ENCODE measurements at places on chromosomes 4 and X.

- no peak for DNase-seq
Measured at GRCh38 chr4:89119166-89119565, 7.8 kb downstream of the TIGD2 start.

DNA sequence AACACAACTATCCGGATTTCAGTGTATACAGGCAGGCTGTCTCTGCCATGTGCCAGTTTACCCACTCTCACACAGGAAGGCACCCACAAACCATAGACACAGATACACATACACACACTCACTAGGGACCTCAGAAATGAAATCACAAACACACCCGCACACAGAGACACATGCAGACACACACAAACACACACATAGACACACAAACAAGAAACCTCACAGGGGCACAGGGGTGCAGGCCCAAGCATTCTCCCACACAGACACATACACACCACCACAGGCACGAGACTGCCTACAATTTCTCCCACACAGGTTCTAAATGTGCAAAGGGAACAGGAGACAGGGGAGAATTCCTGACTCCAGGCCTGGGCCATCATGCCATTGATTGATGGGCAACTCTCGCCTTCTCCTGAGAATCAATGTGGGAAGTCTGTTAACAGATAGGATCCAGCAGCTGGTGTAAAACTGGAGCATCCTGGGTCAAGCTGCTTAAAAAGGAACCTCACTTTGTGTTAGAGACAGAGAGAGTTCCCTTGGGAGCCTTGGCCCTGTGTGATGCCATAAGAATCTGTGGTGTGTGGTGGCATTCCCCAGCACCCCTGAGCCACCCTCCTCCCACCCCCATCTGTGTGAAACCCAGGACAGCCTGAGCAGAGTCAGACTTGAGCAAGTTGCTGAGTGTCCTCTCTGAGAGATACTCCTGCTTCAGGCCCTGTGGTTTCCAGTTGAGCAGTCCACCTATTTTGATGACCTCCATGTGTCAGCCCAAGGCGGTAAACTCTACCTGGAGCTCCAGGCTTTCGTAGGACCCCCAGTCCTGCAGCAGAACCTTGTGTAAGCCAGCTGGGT lies 33.9 kb downstream of the NBDY start:
- DNase-seq = no peak

GRCh38 chr4:25670991-25671390 lies 15.3 kb downstream of the SLC34A2 start:
- no peak for DNase-seq

DNA sequence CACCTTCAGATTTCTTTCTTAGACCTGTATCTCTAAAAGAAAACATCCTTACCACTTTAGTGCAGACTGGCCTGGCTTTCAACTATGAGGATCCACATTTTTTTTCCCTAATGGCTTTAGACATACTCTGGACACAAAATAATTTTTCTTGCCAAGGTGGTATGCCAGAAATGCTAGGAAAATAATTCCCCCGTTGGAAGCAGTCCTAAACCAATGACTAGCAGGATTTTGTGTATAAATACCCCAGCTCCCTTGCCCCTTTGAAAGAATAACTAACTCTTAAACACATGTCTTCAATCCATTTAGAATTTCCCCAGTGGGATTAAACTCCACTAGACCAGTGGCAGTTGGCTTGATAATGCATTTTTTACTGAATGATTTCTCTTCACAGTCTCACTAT lies 500.5 kb upstream of the FTHL17 start:
- no peak for DNase-seq

- peak; percentile 1 for DNase-seq
Measured at GRCh38 chrX:42399632-42400024, 378.3 kb downstream of the PPP1R2C start.

GRCh38 chr4:76950956-76951671 lies 1.6 kb downstream of the SEPTIN11 start:
- peak; percentile 83 for DNase-seq

DNA sequence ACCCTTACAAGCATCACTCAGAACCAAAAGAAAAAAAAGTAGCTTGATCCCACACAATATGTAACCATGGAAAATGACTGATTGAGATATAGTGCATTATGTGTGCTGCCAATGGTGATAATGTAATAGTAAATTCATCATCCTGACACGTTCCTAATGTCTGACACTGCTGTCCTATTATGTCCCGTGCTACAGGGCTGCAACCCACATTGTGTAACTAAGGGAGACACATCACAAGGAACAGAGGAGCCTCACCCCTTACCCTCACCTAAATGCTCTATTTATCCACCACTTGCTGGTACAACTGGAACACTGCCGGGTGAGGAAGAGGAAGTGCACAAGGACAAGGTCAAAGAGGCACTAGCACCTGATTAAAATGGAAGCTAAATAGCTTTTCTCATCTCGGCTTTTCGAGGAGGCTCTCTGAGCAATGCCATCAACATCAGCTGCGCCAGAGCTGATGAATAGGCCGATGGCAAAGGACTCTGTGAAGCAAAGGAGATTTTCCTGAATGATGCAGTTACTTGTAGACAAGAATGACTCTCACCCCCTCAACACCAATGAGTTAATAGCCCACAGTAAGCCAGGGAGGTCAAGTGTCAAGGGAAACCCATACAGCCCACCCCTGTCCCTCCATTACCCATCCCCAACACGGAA lies 181.6 kb downstream of the HNRNPD start:
- no peak for DNase-seq

DNA sequence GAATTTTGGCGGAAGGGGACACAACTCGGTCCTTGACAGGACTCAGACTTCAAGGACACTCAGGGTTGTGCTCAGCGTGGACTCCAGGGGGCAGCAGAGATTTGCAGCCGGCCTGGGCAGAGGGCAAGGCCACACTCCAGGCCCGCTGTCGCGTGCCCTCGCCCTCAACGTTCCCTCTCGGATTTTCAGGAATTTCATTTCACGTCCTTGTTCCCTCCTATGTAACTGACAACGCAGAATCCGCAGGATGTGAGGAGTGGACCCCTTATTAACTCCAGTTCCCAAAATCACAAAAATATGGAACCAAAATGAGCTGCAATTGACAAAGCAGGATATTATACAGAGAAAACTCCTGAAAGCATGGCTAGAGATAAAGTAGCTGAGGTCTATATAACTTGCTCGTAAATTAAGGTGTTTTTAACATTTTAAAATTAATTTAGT lies 21.0 kb upstream of the DCTD start:
- DNase-seq = peak; percentile 78

DNA sequence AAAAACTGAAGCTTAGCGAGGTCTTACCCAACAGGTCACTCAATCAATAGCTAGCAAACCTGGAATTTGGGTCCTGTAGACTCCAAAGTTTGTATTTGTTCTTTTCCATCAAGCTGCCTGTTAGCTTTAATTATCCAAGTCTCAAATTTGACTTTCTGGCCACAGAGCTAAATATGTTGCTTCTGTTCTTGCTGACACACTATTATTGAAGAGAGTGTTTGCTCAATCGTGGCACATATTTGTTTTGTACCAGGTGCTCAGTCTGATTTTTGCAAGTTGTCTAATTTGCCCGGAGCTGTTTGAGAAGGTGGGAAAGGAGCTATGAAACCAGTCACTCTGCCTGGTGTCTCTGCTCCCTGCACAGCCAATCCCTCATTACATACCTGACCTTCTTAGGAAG lies 41.7 kb upstream of the FRMD7 start:
- no peak for DNase-seq

GRCh38 chr4:121041307-121042090 lies 30.8 kb downstream of the NDNF start:
- no peak for DNase-seq

DNA sequence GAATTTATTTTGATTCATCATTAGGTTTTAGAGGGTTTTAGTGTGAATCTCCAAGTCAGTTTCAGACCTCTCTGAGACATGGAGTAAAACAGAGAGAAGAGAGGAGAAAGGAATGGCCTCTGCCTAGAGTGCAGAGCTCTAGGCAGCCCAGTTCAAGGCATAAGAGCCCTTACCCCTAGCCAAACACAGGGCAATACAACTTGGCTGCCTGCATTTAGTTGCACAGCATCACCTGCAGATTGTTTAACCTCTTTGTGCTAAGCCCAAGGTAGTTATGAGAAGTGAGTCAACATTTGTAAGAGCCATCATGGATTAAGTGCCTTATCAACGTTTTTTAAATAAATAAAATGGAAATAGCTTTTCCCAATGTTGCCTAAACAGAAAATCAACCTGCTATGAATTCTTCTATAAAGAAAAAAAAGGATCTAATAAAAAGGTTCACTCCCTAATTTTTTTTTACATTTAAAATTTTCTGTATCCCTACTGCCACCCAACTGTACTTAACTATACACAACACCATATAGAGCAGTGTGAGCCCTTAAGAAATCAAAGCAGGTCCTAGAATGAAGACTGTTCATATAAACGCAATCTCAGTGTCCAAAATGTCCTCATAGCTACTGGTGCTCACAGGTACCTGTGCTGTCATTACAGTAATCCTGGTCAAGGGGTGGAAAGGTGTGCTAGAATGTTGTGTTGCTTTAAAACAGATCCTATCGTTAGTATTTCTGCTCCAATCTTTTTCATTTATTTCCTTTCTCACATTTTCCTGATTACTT lies 36.0 kb downstream of the PF4 start:
- no peak for DNase-seq

DNA sequence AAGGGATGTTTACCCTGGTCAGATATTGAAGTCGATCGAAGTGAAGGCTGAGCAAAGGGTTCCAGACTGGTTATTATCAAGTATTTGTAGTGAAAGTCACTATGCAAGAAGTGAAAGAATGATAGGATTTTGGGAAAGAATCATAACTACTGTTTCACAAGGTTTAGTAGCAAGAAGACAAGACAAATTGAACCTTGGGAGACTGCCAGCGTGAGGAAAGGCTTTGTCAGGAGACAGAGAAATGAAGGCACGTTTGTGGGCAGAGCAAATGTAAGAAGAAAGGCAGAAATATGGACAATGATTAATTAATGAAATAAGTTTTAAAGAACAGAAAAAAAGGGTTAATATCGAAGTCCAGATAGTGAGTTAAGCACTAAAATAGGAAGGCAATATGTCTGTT lies 456.8 kb downstream of the TRIML1 start:
- no peak for DNase-seq

DNA sequence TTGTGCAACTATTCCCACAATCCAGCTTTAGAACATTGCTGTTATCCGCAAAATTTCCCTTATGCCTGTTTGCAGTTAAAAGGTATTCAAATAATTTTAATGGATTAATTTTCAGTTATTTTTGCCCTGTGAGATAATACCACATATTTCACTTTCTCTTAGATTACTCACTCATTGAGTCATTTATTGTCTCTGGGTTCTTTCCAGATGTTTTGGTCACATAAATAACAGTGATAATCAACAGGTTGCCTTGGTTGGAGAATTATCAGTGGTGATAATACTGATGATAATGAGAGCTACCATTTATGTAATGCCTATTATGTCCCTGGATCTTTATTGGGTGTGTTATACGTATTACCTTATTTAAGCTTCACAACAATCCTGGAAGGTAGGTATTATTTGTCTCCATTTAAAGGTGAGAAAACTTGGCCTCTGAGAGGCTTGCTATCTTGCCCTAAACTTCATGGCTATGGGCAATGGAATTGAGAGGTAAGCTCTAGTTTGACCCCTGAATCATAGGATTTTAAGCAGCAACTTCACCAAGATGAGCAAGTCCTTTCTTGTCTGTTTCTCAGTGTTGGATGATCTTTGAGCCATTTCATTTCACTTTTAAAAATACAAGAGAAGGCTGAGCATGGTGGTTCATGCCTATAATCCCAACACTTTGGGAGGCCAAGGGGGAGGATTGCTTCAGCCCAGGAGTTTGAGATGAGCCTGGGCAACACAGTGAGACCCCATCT lies 87.4 kb downstream of the KIT start:
- no peak for DNase-seq

- peak; percentile 50 for DNase-seq
Measured at GRCh38 chr4:86358257-86358656, 1.6 kb downstream of the MAPK10 start.

GRCh38 chr4:87895964-87896621 lies 63.3 kb downstream of the MEPE start:
- no peak for DNase-seq

DNA sequence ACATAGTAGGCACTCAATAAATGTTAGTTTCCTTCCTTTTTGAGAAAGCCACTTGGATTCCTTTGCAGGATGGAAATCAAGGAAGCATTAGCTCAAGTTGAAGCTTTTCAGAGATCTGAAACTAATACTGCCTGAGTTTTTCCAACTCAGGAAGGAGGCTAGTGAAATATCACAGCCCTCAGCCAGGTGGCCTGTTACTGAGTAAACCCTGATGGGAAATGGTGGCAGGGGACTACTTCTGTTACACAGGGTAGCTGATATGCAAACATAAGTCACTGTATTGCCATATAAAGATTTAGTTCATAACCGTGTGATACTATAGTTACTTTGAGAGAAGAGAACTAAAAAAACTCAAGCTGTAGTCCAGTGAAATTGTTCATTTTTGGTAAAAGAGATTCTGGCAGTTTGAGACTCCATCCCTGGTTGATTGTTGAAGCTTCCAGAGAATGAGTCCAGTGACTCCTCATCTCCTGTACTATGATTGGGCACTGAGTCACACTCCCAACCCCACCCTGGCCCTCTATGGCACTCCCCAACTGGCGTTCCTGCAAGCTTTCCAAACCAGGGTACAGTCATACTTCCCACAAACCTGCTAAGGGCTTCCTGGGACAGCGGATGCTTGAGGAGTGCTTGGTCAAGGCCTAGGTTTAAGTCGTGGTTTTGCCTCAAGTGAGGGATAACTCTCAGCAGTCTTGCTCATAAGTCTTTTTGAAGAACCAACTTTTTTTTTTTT lies 81.8 kb downstream of the MID1IP1 start:
- DNase-seq = no peak

GRCh38 chr4:92175250-92175649 lies 128.5 kb upstream of the GRID2 start:
- no peak for DNase-seq

DNA sequence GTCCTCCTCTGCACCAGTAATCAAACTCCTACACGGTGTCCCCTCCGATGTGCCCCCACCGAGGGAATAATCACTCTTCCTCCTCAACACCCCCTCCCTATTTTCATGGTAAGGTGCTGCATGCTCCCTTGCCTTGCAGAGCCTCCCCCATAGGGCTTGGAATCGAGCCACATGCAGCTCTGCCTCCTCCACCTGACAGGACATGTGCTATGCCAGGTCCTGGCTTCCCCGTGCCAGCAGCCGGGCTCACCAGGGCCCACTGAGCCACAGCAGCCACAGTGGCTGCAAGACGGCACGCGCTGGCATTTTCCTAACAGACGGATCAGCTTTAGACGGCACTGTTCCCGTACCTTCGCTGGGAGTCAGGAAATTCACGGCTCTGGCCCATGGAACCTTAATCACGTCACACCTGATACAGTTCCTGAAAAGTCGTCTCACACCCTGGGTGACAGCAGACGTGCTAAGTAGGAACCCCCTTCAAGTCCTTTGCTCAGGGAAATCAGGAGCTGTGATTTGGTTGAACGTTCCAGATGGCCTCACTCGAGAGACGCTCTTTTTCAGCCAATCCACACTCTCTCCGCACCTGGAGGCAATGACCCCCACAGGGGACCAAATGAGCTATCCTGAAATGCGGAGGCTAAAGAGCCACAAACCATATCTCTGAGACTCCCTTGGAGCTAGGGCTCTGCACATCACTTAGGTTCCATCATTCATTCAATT lies 63.2 kb downstream of the JAKMIP1 start:
- no peak for DNase-seq

- DNase-seq = no peak
Measured at GRCh38 chr4:108272561-108272960, 103.8 kb upstream of the LEF1 start.

All from eye (tissue), 1 donor.